ENCODE measurements at places on chromosomes 1 and 21.
A peak's percentile ranks its signal among the peaks of the same experiment; 100 is the strongest.

DNA sequence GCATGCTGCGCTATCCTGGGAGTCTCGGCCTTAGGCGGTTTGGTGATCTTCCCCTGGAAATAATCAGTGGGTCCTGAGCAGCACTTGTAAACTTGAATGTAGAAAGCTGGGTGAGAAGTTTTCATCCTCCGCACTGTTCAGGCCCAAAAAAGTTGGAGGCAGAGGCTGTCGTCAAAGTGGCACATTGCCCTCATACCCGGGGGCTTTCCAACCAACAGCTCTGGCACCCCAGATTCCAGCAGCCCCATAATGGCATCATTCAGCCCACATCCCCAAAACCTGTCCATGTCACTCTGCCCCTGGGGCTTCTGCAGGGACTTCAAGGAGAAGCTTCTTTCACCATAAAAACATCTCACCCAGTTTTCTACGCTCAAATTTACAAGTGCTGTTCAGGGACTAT, 59.3 kb downstream of the TOR1AIP2 start:
- DNase-seq, result no peak

DNA sequence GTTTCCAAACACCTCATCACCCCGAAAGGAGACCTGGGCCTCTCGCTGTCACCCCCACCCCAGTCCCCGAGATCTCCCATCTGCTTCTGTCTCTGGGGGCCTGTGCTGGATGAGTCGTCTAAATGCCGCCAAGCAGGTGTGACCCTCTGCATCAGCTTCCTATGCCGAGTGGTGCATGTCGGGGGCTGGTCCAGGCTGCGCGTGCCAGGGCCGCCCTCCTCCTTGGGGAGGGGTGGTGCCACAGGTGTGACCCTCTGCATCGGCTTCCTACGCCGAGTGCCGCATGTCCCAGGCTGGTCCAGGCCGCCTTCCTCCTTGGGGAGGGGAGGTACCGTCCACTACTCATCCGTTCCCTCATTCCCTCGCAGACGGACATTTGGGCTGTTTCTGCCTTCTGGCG, 115.7 kb downstream of the PRDM16 start:
- no peak for DNase-seq

- no peak for DNase-seq
These were observed 212.6 kb upstream of the L1TD1 start for GRCh38 chr1:61981870-61982660.

- peak; percentile 6 for DNase-seq
These were observed 111.9 kb downstream of the PTPN14 start for GRCh38 chr1:214439352-214440119.

DNA sequence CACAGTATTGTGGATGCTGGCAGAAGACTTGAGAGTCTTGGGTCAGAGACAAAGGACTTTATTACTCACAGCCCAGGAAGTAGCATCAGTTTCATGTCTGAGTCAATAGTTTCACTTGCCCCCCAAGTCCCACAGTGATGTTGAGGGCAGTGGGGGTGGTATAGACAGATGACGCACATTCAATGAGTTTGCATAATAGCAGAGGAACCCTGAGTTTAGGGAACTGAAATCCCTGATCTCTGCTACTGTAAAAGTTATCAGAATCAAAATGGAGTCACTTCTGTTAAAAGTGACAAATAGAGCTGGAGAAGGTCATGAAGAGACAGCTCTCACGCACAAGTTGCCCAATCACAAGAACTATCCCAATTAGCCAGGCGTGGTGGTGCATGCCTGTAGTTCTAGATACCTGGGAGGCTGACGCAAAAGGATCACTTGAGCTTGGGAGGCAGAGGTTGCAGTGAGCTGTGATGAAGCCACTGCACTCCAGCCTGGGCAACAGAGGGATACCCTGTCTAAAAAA, 11.5 kb upstream of the HCRTR1 start:
- DNase-seq, result peak; percentile 4

- DNase-seq, result no peak
These were observed 1.4 kb upstream of the ARF1 start for GRCh38 chr1:228081144-228081543.

DNA sequence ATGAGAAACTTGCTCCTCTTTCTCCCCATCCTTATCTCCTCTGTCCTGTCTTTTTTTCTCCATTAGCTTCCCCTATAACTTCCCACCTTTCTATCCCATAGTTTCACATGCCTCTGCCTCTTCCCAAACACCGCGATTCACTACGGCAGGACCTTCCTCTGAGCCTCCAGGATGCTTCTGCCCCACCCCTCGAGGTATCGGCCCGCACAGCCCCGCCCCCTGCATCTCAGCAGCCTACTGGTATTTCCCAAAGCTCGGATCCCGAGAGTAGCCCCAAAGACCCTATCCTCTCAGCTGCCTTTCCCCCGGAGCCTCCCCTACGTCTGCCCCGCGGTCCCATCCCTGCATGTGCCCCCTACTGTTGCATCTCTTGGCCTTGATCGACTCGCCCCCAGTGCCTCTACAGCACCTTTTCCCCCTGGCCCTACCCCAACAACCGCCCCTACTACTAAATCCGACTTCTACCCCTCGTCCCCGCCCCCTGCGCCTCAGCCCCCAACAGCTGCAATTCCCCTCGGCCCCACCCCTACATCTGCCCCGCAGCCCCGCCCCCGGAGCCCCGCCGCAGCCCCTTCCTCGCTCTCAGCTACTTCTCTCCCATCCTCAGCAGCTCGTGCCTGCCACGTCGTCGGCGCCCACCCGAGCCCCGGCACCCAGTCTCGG, 512 bp downstream of the PIAS3 start:
- peak; percentile 36 for DNase-seq

- no peak for DNase-seq
These were observed 57.7 kb downstream of the DDR2 start for GRCh38 chr1:162689745-162690671.

DNA sequence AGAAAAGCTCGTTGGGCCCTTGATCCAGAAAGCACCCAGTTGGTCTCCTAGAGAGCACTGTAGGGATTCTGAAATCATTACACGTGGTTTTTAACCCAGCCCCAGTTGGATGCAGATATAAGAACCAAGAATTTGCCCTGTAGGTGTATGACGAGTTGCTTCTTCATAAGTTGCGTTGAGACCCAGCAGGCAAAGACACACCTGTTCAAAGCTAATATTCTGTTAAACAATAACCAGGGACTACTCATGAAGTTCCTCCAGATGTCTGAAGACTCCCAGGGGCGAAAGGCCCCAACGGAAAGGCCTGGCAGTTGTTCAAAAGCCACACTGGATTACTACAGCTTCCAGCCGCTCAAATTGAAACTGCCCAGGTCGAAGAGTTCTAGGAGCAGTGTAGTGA, 88.6 kb upstream of the HNRNPU start:
- DNase-seq, result no peak

DNA sequence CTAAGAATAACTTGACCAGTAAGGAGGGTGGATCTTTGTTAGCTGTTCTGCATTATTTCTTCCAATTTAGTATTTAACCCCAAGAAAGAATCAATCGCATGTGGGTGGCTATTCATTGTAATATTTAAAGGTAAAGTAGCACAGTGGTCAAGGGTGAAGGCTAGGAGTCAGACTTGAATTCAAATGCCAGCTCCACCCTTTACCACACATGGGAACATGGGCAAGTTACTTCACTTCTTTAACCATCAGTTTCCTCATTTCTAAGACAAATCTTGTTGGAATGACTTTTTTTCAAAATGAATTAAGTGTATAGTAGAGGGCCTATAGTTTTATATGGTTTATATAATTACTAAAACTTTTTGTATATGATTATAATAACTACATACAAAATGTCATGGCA, 71.3 kb upstream of the S1PR1 start:
- DNase-seq, result no peak

- DNase-seq, result no peak
These were observed 58.3 kb downstream of the KIF21B start for GRCh38 chr1:200965111-200965805.

DNA sequence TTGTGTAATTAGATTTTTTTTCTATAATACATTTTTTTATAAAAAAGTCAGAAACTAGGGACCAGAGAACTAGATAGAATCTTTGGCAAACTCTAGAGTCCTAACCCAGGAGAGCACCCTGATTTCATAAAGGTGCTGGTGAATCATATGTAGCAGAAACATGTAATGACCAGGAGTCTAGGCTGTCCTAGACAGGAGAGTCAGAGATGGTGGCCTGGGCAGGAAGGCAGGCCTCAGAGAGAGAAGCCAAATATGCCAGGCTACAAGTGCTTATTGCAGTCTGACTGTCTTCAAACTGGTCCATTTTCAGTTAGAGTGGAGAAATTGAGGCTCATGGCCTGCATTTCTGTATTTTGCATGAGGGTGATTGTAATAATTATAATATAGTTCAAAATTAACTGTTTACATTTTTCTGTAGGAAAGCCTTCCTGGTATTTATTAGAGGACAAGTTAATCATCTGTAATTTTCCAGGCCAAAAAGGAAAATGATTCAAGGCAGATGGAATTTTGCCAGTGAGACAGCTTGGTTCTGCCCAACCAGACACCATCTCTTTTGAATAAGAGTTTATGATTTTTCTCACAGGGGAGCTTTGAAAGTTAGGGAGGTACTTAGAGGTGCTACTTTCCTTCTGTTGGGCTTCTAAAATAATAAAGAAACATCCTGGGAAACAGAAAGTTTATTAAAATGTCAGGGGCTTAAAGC, 129.8 kb downstream of the S1PR1 start:
- no peak for DNase-seq

DNA sequence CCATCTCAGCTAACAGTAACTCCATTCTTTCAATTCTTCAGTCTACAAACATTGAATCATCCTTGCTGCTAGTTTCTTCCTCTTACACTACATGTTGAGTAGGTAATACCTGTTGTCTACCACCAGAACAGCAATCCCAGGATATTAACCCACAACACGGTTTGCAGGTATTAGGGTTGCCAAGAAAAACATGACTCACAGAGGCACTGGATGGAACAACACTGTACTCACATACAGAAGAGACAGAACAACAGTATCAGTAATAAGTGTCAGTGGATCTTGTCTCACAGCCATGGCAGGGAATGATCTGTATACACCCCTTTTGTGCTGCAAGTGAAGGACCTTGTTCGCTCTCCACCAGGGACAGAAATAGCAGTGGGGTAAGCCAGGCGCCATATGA, 212.1 kb downstream of the GPR52 start:
- DNase-seq, result no peak

DNA sequence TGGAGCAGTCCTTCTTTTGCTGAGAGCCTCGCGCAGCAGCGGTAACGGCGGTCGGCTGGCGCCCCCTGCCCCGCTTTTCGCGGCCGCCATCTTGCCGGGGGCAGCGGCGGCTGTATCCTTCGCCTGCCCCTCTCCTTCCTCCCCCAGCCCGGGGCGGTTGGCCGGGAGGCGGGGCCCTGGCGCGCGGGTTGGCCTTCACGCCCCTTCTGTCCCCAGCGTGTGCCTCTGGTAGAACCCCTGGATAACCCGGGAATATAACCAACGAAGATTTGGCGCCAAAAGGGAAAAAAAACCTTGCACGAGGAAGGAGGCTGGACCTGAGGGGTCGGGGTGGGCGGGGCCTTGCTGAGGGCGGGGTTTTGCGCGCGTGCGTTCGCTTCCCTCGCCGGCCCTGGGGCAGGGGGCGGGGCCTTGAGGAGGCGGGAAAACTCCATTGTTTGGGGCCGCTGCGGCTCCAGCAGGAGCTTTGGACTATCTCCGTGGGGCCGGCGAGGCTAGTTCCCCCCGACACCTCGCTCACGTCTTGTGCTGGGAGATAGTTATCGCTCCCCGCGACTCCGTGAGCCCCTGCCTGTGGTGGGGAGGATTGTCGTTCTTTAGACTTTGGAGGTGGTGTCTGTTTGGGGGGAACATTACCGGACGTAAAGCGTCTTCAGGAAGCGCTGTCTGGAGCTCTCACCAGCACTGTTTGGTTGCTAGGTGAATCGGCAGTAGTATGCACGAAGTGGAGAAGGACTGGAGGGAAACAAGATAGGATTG, 689 bp downstream of the NASP start:
- DNase-seq, result peak; percentile 84

- DNase-seq, result no peak
These were observed 59.2 kb downstream of the LRRN2 start for GRCh38 chr1:204626381-204626780.

- no peak for DNase-seq
These were observed 55.8 kb downstream of the MAP3K7CL start for GRCh38 chr21:29186246-29186645.

- no peak for DNase-seq
These were observed 8.8 kb upstream of the REN start for GRCh38 chr1:204174958-204175357.

DNA sequence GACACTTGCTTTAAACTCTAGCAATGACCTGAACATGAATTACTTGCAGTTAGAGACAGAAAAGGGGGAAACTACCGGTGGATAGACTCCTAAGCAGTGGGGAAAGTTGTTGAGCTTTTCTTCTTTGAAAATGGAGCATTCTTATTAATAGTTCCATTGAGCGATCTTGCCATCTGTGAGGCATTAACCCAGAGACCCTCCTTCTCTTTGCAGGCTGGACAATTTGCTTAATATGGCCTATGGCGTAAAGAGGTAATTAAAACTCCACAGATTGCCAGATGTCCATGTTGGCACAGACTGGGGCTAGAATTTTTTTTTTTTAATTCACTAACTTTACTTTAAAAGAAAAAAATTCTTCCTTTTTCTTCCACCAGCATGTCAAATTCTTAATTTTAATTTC, 88.5 kb downstream of the ELAVL4 start:
- DNase-seq, result no peak

GRCh38 chr1:154971341-154971998, 923 bp upstream of the SHC1 start:
- no peak for DNase-seq

DNA sequence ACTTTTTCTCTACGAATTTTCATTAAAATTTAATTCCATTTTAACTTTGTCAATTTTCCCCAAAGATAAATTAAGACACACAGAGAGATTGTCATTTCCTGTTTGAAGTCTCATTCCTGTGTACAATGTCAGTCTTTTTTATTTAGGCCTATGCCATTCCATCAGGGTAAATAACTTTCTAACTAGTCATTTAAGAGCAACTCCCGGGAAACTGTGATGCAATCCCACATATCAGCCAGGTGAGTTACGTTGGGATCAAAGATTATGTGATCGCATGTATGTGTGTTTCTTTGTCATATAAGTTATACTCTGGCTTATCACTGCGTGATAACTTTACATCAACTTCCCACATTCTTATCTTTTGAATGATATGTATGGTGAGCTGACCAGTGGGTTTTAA, 86.1 kb upstream of the S1PR1 start:
- DNase-seq, result no peak

GRCh38 chr1:190906206-190906725, 428.6 kb upstream of the BRINP3 start:
- no peak for DNase-seq

- no peak for DNase-seq
These were observed 18.7 kb downstream of the FAAP20 start for GRCh38 chr1:2175681-2176454.

DNA sequence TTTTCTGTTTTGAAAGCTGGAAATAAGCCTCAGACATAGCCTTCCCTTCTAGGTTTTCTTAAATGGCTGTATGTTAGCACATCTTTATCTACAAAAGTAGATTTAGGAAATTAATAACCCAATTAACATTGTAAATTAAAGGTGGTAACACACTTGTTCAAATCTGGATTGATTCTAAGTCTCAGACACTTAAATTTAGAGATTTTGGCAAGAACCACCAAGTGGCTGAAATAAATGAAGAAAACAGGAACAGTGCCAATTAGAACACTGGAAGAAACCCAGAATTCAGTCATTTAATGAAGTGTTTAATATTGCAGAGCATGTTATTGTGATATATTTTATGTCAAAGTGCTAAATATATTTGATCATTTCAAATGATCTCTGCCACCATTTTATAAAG, 628.2 kb downstream of the USP25 start:
- no peak for DNase-seq

- no peak for DNase-seq
These were observed 40.3 kb upstream of the COL18A1 start for GRCh38 chr21:45364468-45365185.
